ENCODE measurements at places on chromosomes 12 and 14.
A peak's percentile ranks its signal among the peaks of the same experiment; 100 is the strongest.

DNA sequence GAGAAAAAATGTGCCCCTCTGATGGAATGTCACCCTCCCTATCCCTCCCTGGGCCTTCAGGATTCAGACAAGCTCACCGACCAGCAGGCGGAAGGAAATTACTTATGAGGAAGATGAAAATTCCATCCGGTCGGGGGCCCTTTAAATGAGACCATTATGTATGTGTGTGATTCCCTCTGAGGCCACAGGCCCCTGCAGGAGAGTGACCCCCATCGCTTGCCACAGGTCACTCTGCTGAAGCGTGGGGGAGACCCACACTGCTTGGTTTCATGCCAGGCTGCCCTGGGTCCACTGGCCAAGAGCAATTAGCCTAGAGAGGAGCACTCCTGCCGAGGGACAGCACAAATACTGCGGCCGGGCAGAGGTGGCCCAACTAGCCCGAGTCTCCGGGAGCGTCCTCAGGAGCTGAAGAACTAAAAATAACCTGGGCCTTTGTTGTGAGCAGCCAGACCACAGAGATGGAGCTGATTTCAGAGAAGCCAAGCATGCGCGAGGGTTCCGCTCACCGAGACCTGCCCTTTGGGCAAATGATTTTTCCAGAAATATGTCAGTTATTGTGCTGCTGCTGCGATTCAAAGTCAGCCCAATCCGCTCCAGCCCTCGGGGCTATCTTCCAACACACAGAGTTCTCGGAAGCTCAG lies 276.4 kb downstream of the DPF3 start:
- DNase-seq, result peak; percentile 73

GRCh38 chr14:63343878-63344277 lies 25.1 kb upstream of the GPHB5 start:
- no peak for DNase-seq

DNA sequence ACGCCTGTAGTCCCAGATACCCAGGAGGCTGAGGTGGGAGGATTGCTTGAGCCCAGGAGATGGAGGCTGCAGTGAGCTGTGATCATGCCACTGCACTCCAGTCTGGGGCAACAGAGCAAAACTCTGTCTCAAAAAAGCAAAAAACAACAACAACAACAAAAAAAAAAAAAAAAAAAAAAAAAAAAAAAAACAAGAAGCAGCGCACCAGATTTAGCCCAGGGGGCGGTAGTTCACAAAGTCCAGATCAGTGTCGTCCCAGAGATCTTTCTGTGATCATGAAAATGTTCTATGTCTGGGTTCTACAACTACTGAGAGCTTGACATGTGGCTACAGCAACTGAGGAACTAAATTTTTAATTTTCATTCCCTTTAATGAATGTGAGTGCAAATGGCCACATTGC lies 27.4 kb downstream of the OAS2 start:
- no peak for DNase-seq

GRCh38 chr14:62952226-62952625 lies 93.0 kb downstream of the KCNH5 start:
- DNase-seq, result no peak

GRCh38 chr14:71438684-71439083 lies 493.5 kb upstream of the RGS6 start:
- DNase-seq, result no peak

- no peak for DNase-seq
These were observed 34.6 kb downstream of the SLC6A12 start for GRCh38 chr12:179131-179884.

- DNase-seq, result no peak
These were observed 72.4 kb upstream of the DICER1 start for GRCh38 chr14:95229749-95230148.

DNA sequence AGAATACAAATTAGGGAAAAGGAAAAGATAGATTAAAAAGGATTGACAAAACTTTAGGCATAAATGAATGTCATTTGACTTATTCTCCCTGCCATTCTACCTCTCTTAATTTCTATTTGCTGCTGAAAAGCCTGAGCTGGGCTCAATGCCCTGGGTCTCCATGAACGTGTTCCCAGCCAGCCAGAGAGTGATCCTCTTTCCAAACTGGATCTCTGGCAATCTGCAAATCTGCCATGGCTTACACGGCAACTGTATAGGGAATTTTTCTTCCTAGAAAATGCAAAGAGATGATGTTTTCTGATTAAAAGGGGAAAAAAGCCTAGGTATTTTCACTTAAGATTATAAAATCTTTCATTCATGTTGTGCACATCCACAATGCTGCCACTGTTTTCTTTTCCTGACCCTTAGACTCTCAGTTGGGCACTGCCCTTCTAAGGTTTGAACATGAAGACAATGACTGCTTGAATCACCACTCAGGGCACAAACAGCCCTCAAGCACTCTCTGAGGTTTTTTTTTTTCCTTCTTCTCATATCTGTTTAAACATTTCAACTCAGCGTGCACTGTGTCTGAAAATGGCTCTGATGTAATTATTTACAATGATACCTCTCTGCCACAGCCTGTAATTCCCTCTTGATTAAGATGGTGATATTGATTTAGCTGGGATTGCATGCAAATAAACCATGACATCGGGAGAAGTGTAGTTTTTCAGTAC lies 60.3 kb downstream of the DACT1 start:
- no peak for DNase-seq

- DNase-seq, result no peak
These were observed 33.2 kb upstream of the KICS2 start for GRCh38 chr12:64255249-64255648.

- no peak for DNase-seq
These were observed 190.0 kb downstream of the EMP1 start for GRCh38 chr12:13386323-13387039.

- DNase-seq, result no peak
These were observed 141.1 kb downstream of the ALG10 start for GRCh38 chr12:34163443-34163842.

DNA sequence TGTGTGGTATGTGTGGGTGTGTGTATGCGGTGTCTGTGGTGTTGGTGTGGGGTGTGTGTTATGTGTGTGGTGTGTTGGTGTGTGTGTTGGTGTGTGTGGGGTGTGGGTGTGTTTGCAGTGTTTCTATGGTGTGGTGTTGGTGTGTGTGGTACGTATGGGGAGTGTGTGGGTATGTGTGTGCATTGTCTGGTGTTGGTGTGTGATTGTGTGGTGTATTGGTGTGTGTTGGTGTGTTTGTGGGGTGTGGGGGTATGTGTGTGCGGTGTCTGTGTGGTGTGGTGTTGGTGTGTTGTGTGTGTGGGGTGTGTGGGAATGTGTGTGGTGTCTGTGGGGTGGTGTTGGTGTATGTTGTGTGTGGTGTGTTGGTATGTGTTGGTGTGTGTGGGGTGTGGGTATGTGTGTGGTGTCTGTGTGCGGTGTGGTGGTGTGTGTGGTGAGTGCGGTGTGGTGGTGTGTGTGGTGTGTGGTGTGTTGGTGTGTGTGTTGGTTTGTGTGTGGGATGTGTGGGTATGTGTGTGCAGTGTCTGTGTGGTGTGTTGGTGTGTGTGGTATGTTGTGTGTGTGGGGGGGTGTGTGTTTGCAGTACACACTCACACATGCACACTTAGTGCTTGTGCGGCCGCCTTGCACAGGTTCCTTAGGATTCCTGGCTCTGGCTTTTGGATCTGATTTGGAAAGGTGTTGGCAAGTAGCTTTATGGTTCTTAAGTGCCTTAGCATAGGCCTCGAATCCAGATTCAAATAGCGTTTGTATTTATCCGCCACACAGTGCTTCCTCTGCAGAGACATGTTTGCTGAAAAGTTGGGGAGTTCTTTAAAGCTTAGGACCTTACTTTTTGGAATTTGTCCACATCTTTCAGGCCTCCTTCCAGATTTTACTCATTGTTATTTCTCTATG lies 16.4 kb downstream of the MLXIP start:
- DNase-seq, result no peak

DNA sequence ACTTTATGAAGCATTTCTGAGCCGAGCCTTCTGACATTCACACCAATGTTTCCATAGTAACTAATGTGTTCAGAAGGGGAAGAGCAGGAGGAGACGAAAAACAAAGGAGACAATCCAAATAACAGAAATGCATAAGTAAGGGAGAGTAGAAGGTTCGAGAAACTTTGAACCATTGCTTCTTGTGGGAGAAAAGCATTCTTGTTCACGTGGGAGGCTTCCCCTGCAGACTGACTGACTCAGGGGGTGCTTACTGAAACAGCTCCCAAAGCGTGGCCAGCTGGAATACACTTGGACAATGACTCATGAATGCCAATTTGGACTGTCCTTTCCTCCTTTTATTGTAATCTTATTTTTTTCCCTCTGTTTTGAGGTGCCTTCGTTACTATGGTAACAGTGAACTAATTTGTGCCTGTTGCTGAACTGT lies 73.9 kb downstream of the NEDD1 start:
- peak; percentile 51 for DNase-seq

GRCh38 chr12:12121061-12121460 lies 50.3 kb downstream of the BCL2L14 start:
- no peak for DNase-seq

DNA sequence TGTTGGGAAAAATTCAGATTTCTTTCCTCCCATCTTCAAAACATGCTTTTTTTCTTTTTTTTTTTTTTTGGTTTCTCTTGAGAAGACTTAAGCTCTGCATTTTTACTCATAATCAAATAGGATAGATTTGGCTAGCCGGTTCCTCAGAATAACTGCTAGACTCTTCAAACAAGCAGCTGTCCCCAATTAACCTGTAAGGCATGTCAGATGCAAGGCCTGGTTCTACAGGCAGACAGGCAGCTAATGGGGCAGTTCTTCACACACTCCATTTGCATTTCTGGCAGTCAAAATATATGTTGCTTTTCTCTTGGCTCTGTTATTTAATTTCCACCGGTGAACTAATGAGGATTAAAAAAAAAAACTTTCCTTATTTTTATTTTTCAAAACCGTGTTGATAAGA lies 228.0 kb upstream of the ATP2B1 start:
- no peak for DNase-seq

DNA sequence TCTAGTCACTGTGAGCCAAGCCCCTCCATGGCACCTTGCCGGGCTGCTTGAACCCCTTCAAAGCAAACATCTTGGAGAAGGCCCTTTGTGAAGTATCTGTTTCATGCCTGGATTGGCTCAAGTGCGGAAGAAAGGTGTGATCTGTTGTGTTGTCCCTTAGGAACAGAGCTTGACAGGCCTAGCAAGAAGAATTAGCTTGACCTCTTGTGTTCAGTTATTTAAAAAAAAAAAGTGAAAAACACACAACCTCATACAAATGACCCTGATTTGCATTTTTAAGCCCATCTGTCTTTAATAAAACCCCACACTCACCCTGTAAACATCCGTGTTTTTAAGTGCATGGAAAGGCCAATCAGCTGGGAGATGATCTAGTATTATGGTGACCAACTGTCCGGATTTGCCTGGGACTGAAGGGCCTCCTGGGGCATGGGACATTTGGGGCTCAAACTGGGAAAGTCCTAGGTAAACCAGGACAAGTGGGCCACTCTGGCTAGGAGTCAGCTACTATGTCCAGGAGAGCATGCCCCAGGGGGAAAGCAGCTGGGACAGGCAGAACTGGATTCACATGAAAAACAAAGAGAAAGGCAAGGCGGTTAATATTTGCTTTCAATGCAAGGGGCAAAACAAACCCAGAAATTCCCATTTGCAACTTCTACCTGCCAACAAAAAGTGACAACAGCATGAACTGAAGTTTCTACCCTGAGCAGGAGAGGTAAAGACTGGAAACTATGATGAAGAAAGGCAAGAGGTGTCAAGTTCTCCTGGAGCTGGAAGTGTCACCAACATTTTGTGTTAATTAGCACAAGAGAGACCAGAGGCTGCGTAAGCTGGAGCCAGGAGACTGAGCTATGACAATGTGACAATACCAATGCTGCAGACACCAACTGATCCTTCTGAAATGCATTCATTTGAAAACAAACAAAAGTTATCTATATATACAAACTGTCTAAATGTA lies 78.6 kb downstream of the CLMN start:
- no peak for DNase-seq

DNA sequence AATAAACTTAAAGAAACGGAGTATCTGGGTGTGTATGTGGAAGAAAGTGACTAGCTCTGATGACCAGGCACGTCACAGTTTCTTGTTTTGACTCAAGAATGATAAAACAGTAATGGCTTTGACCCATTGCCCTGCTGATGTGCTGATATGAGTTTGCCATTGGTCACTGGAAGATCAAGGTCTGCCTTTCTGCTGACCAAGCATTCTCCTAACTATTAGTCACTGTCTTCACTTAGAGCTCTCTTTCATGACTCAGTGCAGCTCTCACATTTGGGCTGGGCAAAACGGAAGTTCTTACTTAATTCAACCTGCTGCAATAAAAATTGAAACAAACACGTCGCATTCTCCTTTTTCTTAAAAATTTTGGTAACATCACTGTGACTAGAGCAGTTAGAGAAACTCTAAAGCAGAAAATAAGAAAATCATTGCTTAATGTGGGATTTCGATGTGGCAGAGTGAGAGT lies 366.7 kb downstream of the BTG1 start:
- DNase-seq, result no peak

DNA sequence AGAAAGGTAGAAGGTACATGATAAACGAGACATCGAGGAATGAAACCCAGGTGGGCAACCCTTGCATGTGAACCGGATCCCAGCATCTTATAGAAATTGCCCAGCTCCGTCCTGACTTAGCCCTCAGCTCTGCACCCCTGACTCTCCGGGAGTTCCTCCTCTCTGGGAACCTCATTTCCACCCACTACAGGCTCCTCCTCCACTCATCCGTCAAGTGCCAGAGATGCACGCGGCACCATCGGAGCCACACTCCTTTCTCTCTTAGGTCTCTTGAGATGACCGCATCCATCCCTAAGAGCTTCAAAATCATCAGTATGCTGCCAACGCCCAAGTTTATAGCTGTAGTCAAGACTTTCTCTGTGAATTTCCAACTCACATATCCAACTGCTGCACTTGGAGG lies 84.7 kb downstream of the TTC7B start:
- no peak for DNase-seq

DNA sequence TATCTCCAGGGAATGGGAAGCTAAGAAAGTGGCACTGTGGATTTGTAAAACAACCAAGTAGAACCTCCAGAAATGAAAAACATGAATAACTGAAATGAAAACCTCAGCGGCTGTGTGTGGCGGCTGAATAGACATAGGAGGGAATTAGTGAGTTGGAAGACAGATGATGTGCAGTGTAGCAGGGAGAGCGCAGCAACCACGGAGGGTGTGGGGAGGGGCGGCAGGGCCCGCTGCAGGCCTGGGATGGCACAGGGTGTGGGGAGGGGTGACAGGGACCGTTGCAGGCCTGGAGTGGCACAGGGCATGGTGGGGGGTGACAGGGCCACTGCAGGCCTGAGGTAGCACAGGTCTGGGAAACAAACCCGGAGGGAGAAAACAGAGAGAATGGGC lies 51.1 kb downstream of the BEGAIN start:
- DNase-seq, result no peak

GRCh38 chr14:33343016-33343415 lies 404.3 kb downstream of the NPAS3 start:
- DNase-seq, result no peak

All from retina (tissue), 1 donor.